ENCODE measurements at places on chromosomes 1 and 21.

DNA sequence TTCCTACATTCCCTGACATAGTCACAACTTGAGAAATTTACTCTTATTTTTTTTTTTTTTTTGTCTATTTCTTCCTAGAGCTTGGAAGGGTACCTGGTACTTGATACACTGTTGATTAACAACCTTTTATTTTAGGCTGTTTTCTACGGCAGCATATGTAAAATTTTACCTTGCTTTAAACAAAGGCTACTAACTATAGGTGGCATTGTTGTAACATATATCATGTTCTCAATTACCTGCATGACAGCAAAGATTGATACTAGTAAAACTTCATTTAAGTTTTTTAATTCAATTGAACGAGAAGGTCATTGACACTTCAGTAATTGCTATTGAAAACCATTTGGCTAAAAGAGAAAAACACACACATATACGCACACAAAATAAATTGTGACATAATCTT is 238.3 kb upstream of the ESRRG start:
- DNase-seq = no peak

DNA sequence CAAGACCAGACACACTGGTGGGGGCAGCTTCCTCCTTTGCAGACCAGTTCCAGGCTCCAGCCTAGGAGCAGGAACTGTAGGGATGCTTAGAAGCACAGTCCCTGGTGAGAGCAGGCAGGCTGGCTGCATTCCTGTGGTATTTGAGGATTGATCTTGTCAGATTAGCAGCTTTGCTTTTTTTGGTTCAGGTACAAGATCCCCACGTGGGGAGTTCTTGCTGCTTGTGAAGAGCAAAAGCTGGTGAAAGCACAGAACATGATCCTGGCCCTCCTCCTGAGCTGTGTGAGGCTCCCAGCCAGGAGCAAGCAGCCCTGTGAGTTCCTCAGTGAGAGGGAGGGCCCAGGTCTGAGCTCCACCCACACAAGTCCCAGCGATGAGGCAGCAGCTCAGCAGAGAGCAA is 75.3 kb upstream of the ARTN start:
- peak; percentile 100 for DNase-seq

GRCh38 chr1:209625791-209626285 is 26.4 kb downstream of the LAMB3 start:
- no peak for DNase-seq

- DNase-seq = no peak
Measured at GRCh38 chr1:196777603-196778002, 3.0 kb downstream of the CFHR3 start.

DNA sequence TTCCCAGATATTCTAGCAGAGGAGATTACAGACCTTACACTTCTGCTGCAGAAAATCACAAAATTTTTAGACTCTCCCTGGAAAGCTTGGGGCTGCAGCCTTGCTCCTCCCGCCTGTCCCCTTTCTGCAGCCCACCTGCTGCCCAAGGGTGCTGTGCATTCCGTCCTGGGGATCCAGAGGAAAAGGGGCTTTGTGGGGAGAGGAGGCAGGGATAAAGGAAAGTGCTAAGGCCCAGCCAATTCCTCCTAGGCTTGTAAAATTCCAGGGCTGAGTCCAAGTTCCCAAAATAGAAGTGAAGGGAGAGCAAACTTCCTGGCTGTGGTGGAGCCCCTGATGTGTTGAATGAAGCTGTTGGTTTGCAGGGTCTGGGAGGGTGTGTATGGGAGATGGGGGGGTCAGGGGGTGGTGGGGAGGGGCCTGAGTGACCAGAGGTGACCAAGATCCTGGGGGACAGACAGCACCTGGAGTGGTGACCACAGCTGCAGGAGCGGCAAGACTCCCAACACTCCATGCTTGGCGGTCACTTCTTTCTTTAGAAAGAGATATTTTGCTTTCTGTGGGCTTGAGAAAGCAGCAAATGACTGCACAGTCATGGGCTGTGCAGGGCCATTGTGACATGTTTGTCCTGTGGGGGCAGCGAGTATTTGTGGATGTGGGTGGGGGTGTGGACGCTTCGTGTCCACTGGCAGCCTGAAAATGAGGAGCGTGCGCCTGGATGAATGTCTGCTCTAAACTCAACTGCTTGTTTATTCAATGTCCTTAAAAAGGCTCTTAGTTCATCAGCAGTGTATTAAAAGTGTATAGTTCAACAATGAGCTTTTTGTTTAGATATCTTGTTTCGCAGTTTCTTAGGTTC is 68.4 kb downstream of the TLR5 start:
- no peak for DNase-seq

- DNase-seq = no peak
Measured at GRCh38 chr1:159914252-159915018, 10.9 kb downstream of the TAGLN2 start.

DNA sequence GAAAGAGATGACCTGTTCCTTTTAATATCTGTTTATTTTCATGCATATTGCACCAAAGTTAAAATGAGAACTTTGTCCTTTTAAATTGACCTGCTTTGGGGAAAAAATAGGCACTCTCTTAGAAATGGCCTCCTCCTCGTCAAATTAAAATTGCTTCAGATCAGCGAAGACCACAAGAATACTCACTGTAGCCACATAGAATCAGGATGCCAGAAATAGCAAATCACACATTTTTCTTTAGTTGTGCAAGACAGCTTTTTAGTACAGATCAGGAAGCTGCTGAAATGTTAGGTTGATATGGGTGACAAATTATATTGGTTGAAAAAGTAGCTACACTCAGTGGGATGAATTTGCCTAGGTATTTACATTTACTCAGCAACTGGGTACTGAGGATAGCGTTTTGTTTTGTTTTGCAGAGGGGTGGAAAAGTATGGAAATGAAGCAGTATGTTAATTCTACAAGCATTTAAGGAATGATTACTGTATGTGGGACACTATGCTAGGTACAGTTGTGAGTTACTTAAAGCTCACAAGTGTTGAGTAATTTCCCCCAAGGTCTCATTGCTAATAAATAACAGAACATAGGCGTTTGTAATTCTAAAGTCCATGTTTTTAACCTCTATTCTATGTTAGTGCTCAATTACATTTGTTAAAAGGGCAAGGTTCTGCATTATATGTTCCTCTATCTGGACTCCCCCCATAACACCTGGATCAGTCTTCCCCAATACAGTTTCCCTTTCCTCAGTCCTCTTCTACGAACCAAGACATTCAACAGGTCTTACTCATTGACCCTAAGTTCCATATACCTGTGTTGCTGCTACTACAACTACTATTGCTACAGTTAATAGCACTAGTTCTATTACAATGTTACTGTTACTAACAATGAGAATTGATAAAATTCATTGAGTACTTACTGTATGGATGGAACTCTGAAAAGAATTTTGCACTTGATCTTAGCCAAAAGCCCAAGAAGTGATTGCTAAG is 99.4 kb upstream of the S1PR1 start:
- DNase-seq = peak; percentile 61

- DNase-seq = peak; percentile 92
Measured at GRCh38 chr1:224223819-224224714, 41.0 kb downstream of the DEGS1 start.

- DNase-seq = no peak
Measured at GRCh38 chr1:36492491-36492890, 9.8 kb upstream of the CSF3R start.

DNA sequence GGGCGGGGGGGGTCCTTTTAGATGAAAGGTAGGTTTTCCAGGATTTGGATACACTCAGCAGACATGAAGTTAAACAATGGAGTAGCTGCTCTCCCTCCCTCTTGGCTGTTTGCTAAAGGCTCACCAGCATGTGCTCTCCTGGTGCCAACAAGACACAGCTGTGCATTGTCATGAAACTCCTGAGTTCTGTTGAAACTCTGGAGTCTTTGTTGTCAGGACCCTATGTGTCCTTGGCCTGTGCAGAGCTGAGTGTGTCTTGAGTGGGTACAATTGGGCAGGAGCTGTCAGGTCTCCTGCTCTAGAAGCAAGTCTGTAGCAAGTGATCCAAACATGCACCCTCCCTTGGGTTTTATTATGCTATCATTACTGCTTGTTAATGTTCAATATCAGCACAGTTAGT is 12.7 kb downstream of the TBX19 start:
- no peak for DNase-seq

- DNase-seq = no peak
Measured at GRCh38 chr1:175183586-175183985, 9.0 kb downstream of the KIAA0040 start.

DNA sequence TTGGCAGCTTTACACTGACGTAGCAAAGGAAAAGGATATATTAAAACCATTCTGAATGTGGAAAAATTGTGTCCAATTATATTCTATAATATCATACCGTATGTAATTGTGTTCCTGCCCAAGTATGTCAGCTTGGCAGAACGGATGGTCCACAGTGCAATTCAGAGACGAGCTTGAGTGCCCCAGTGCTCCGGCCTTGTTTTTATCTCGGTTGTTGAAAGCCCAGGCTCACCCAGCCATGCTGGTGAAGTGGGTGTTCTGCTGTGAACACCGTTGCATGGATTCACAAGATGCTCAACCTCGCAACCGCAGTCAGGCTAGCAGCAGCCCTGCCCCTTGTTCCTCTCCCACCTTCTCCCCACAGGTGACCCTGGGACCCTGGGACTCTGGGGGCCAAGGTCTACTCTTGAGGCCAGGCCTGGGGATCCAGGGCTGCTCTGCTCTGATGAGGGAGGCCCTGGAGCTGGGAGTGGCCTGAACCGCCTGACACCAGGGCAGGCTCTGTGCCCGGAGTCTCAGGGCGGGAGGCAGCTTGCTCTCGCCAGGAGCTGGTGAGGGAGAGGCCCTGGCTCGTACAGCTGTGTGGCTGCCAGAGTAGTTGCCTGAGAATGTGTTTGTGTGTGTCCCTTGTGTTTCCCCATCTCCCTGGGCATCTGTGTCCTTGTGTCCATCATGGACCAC is 11.2 kb downstream of the PTPRF start:
- DNase-seq = no peak

DNA sequence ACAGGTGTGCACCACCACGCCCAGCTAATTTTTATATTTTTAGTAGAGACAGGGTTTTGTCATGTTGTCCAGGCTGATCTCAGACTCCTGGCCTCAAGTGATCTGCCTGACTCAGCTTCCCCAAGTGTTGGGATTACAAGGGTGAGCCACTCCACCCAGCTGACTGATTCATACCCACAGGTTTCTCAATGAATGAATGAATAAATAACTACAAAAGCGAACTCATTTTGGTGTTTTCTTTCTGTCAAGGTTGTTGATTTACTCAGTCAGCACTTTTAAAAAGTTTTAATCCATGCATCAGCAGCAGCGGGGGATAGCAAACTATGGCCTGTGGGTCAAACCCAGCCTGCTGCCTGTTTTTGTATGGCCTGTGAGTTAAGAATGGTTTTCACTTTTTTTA is 217.5 kb downstream of the FAF1 start:
- no peak for DNase-seq

GRCh38 chr1:170085091-170085490 is 10.6 kb upstream of the KIFAP3 start:
- DNase-seq = no peak

- DNase-seq = no peak
Measured at GRCh38 chr21:34320011-34320410, 43.8 kb upstream of the KCNE2 start.

DNA sequence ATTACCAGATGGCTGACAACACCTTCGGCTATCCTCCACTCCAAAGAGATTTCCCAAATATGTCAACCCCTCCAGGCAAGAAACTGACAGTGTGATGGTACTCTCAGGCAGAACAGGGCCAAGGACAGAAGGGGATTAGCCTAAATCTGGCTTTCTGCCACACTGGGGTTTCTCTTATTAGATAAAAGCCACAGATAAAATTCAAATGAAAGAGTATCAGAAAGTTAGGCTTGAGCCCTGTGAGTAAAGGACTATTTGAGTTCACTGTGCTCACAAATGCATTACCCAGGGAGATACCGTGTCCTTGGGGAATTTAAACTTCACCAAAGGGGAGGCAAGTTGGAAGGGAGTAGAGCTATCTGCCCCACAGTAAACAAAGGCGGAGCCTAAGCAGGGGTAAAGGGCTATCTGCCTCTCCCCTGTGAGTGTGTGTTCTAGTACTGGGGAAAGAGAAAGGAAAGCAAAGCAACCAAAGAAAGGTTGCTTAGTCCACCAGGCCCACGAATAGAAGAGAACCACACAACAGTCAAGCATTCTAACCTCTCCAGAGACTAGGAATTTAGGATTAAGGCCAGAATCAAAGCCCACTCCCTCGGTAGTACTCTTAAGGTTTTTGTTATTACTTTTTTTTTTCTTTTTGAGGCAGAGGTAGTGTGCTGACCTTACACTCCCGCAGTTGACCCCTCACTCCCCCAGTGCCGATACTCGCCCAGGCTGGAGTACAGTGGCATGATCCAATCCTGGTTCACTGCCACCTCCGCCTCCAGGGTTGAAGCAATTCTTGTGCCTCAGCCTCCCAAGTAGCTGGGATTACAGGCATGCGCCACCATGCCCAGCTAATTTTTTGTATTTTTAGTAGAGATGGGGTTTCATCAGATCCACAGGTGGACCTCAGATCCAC is 12.7 kb downstream of the TPM3 start:
- DNase-seq = no peak

DNA sequence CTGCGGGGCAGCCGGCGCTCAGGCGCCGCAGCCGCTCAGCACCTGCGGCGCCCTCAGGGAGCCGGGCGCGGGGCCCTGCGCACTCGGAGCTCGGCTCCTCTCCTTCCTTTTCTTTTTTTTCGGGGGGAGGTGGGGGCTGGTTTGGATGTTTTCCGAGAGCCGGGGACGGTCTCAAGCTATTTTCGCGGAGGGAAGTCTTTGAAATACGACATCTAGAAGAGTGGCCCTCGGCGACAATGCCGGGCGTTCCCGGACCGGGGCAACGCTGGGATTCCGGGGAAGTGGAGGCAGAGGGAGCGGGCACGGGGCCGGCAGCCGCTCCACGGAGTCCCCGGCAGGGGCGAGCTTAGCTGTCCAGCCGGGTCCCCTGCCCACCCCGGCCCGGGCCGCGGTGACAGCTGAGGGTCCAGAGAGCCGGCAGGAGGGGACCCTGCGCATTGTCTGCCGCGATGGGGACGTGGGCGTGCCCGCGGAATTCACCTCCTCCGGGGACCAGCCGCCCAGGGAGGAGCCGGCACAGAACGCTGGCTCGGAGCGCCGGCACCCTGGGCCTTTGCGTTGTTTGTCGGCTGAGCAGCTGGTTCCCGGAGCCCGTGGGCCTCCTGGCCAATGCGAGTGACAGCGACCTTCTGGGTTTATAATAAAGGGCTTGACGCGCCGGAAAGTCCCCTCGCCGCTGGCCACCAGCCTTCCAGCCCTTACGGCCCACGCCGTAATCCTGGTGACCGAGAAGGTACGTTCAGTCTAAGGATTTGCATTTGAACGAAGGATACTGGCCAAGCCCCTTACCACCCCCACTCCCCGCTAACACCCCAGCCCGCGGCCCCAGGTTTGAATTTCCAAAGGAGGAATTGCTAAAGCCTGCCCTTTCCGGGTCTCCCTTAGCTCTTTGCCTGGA is 582 bp downstream of the SLC37A1 start:
- DNase-seq = no peak

All from astrocyte of the spinal cord (primary cell).